ENCODE measurements at places on chromosomes 11 and 22.

GRCh38 chr11:111782109-111782741 is 16.0 kb upstream of the PPP2R1B start:
- no peak for DNase-seq
- no peaks in the 10 kb centered on the region for H3K36me3 ChIP-seq
- no peak overlapping the region for H3K4me3 ChIP-seq
- H3K27ac ChIP-seq: no peak overlapping the region
- no peaks in the 10 kb centered on the region for H3K27me3 ChIP-seq

- no peak overlapping the region for H3K4me3 ChIP-seq
- no peaks in the 10 kb centered on the region for H3K27me3 ChIP-seq
- no peaks in the 10 kb centered on the region for H3K4me1 ChIP-seq
- no peak for DNase-seq
Observed at GRCh38 chr22:39392341-39392948, 7.1 kb upstream of the TAB1 start.

- no peaks in the 10 kb centered on the region for H3K27me3 ChIP-seq
- DNase-seq: peak; percentile 99
- H3K36me3 ChIP-seq: peaks cover 3% of the 10 kb centered on the region
- H3K27ac ChIP-seq: peak overlapping the region; percentile 96
- no peak overlapping the region for H3K4me3 ChIP-seq
- peaks cover 75% of the 10 kb centered on the region for H3K4me1 ChIP-seq
Observed at GRCh38 chr11:46293641-46294103, 16.2 kb downstream of the CREB3L1 start.

DNA sequence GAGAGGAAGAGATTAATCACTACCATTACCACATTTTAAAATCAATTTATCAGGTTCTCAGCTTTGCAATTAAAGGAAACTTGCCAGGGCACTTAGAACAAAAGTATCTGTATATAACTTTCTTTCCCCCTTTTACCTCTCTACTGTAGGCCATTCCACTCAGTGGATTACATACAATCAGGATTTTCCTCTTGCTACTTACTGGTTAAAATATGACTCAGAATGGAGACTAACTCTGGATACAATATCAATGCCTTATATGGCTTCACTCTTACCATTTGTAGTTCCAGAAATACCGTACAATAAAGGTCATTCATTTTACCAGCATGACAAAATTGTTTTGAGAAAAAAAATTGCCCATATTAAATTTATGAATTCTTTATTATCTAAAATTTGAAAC is 706.8 kb downstream of the KCNA4 start:
- H3K27ac ChIP-seq: peak overlapping the region; percentile 71
- H3K4me1 ChIP-seq: peaks cover 2% of the 10 kb centered on the region
- peak; percentile 96 for DNase-seq
- H3K36me3 ChIP-seq: no peaks in the 10 kb centered on the region
- H3K27me3 ChIP-seq: no peaks in the 10 kb centered on the region
- H3K4me3 ChIP-seq: no peak overlapping the region

GRCh38 chr11:134139873-134140331 is 71.0 kb downstream of the JAM3 start:
- no peak overlapping the region for H3K27ac ChIP-seq
- H3K36me3 ChIP-seq: no peaks in the 10 kb centered on the region
- H3K4me3 ChIP-seq: no peak overlapping the region
- no peaks in the 10 kb centered on the region for H3K4me1 ChIP-seq

DNA sequence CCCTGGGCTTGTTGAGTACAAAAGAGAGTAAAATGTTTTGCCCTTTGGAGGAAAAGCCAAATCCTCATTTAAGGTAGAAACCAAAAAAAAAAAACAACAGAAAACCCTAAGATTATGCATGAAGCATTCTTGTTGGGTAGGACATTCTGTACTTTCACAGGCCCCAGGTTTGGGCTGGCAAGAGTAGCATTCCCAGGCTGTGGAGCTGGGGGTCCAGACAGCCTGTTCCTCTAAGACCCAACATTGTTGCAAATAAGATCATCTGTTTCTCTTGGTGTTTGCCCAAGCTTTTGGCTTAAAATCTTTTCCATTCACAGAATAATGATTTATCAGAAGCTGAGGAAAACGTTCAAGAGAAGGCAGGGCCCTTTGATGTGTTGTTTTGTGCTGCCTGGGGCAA is 123.8 kb downstream of the MICAL2 start:
- H3K27ac ChIP-seq: no peak overlapping the region
- peaks cover 4% of the 10 kb centered on the region for H3K4me1 ChIP-seq
- H3K36me3 ChIP-seq: peaks cover 7% of the 10 kb centered on the region
- H3K4me3 ChIP-seq: no peak overlapping the region

DNA sequence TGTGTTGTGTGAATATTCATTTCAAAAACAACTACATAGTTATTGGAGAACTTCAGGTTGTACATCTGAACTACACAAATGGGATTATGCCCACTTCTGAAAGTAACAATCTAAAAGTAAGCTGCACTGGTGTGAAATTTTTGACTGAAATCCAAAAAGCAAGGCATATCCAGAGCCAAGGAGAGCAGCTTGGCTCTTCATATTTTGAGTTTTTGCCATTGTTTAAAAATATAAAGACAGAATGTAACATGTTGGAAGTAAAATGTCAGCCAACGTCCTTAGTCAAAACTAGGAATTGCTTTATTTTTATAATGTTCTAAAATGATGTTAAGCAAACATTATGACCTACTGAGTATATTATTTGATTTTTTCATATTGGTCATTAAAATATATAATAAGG is 45.8 kb upstream of the NOX4 start:
- H3K36me3 ChIP-seq: no peaks in the 10 kb centered on the region
- no peaks in the 10 kb centered on the region for H3K4me1 ChIP-seq
- no peak overlapping the region for H3K4me3 ChIP-seq
- no peak for DNase-seq
- H3K27me3 ChIP-seq: no peaks in the 10 kb centered on the region
- no peak overlapping the region for H3K27ac ChIP-seq

DNA sequence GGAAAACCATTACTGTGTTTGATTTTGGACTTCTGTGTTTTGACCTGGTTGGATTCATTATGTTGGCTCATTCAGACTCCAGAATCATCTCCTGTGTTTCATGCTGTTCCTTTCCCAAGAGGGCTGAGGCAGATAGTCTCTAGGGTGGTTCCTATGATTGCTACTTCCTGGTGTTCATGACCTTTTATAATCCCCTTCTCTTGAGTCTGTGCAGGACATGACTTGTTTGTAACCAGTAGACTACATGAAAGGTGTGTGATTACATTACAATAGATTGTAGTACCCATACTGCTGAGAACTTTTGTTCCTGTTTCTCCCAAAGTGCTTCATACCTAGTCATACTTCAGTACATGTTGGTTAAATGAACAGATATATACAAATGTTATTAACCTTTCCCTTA is 700.6 kb downstream of the METTL15 start:
- no peak overlapping the region for H3K27ac ChIP-seq
- no peaks in the 10 kb centered on the region for H3K27me3 ChIP-seq
- no peak overlapping the region for H3K4me3 ChIP-seq
- no peaks in the 10 kb centered on the region for H3K4me1 ChIP-seq
- DNase-seq: no peak

- no peak for DNase-seq
- no peaks in the 10 kb centered on the region for H3K27me3 ChIP-seq
- H3K27ac ChIP-seq: no peak overlapping the region
- peaks cover 6% of the 10 kb centered on the region for H3K4me1 ChIP-seq
- H3K4me3 ChIP-seq: no peak overlapping the region
Observed at GRCh38 chr11:3134651-3135480, 30.2 kb downstream of the OSBPL5 start.

- DNase-seq: peak; percentile 6
- no peaks in the 10 kb centered on the region for H3K4me1 ChIP-seq
- no peaks in the 10 kb centered on the region for H3K27me3 ChIP-seq
- H3K27ac ChIP-seq: no peak overlapping the region
Observed at GRCh38 chr11:82701847-82702520, 31.7 kb downstream of the FAM181B start.

- no peaks in the 10 kb centered on the region for H3K4me1 ChIP-seq
- H3K36me3 ChIP-seq: no peaks in the 10 kb centered on the region
- H3K27me3 ChIP-seq: peaks cover 6% of the 10 kb centered on the region
- DNase-seq: no peak
- H3K27ac ChIP-seq: no peak overlapping the region
- H3K4me3 ChIP-seq: no peak overlapping the region
Observed at GRCh38 chr22:37065180-37065579, 13.6 kb downstream of the KCTD17 start.

- H3K36me3 ChIP-seq: no peaks in the 10 kb centered on the region
- H3K27ac ChIP-seq: no peak overlapping the region
- DNase-seq: no peak
- H3K4me3 ChIP-seq: no peak overlapping the region
- H3K27me3 ChIP-seq: no peaks in the 10 kb centered on the region
Observed at GRCh38 chr11:111528557-111528956, 12.0 kb upstream of the LAYN start.

DNA sequence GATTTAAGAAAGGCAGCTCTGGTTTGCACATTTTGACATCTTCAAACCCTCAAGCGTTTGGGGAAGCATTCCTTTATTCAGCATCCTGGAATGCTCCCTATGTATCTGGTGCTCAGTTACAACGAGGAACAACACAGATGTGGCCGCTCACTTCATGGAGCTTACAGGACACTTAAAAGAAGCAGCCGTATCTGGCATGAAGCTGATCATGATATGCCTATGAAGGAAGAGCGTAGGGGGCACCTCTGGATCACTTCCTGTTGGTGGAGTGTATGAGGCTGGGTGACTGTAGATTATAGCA is 72.3 kb upstream of the TP53I11 start:
- H3K4me1 ChIP-seq: peaks cover 23% of the 10 kb centered on the region
- H3K36me3 ChIP-seq: no peaks in the 10 kb centered on the region
- peaks cover 3% of the 10 kb centered on the region for H3K27me3 ChIP-seq
- DNase-seq: no peak
- peak overlapping the region; percentile 2 for H3K27ac ChIP-seq

GRCh38 chr11:58575377-58576020 is at the start of gene LPXN:
Gene LPXN, minus strand, starts transcription at chr11:58575856. Its CDS starts 84 bp downstream, at chr11:58575772.
- H3K27ac ChIP-seq: peak within 1 kb of the TSS; percentile 97
- H3K4me1 ChIP-seq: peaks cover 29% of the 10 kb centered on the region

GRCh38 chr22:29092243-29092642 is 19.4 kb downstream of the KREMEN1 start:
- H3K4me1 ChIP-seq: peaks cover 3% of the 10 kb centered on the region
- H3K4me3 ChIP-seq: no peak overlapping the region
- H3K27ac ChIP-seq: no peak overlapping the region
- DNase-seq: no peak

GRCh38 chr22:43308060-43308830 is 34.9 kb downstream of the SCUBE1 start:
- H3K27ac ChIP-seq: no peak overlapping the region
- H3K4me1 ChIP-seq: no peaks in the 10 kb centered on the region

- peak; percentile 31 for DNase-seq
- no peak overlapping the region for H3K27ac ChIP-seq
- H3K4me1 ChIP-seq: no peaks in the 10 kb centered on the region
Observed at GRCh38 chr11:87063982-87064381, 26.2 kb downstream of the TMEM135 start.

DNA sequence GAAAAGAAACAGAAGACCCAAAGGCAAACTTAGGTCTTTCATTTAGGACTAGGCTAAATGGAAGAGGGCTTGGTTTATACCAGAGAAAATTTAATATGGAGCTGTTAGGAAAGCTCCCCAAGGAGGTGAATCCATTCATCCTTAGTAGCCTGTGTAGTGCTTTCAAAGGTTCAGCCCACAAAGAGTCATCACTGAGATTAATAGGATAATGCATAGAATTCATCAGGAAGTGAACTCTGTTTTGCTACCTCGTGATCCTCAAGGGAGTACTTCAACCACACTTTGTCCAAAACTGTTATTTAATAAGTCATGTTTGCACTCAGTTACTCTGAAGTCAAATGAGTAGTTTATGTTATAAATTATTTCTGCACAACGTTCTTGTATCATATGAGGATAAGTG is 43.3 kb upstream of the MMP7 start:
- H3K36me3 ChIP-seq: no peaks in the 10 kb centered on the region
- H3K4me3 ChIP-seq: no peak overlapping the region
- no peaks in the 10 kb centered on the region for H3K4me1 ChIP-seq
- no peak overlapping the region for H3K27ac ChIP-seq
- H3K27me3 ChIP-seq: no peaks in the 10 kb centered on the region

DNA sequence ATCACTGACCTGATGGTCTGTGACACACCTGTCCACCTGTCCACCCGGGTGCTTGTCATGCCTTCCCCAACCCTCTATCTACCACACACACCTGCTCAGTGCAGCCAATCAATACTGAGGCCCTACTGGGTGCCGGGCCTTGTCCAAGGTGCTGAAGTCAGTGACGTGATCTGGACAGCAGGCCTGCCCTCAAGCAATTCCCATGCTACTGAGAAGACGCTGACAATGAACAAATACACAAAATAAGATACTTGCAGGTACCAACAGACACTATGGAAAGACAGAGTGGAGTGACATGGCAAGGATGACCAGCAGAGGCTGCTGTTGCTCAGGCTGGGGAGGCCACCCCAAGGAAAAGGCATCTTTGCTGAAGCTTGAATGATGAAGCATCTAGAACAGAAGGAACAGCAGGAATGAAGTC is 21.2 kb downstream of the PLAAT3 start:
- H3K36me3 ChIP-seq: no peaks in the 10 kb centered on the region
- DNase-seq: no peak

DNA sequence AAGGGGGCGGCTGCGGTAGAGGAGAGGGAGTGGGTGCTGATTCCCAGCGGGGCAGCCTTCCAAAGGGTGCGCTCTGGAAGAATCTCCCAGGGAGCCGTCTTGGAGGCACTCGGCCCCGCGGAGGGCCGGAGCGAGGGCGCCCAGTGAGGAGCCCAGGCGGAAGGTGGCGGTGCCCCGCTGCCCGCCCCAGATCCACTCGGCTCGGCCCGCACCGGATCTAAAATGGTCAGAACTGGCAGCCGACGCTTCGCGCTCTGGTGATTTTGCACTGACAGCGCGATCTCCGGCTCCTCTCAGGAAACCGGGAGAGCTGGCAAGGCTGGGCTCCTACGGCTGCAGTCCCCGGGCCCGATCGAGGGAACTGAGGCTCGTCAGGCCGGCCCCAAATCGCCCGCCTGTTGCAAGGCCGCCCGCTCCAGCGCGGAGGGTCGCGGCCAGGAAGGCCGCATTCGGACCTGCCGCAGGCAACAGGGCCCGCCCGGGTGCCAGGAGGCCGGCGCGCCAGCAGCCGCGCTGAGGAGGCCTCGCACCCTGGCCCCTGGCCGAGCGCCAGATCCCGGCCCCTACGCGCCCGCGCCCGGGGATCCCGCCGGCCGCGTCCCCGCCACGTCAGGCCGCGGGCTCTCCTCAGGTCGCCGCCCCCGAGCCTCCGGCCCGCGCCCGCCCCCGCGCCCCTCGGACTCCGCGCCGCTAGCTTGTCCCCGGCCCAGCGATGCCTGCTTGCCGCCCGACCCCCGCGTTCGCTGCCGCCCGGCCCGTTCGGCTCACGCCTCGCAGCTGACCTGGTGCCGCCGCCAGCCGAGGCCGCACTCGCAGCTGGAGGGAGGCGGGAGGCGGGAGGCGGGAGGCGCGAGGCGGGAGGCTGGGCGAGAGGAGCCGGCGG is at the start of gene KLHL22:
Gene KLHL22, minus strand, starts transcription at position 818 of the 883 bp plus-strand sequence. CDS start 6,584 bp downstream, outside the sequence.
- H3K36me3 ChIP-seq: no peaks in the 10 kb centered on the region
- peak within 1 kb of the TSS; percentile 93 for H3K27ac ChIP-seq
- peak; percentile 38 for DNase-seq
- peak within 1 kb of the TSS; percentile 84 for H3K4me3 ChIP-seq
- no peaks in the 10 kb centered on the region for H3K27me3 ChIP-seq

Data from fibroblast of lung (primary cell).